CD4-positive, alpha-beta T cell treated with Interleukin-10 for 1 hour (primary cell): ENCODE measurements at places on chromosomes 11 and 22.

GRCh38 chr22:49274754-49275380 is 552.8 kb downstream of the BRD1 start:
- no peak for DNase-seq

GRCh38 chr11:36086366-36086765 is 142.5 kb downstream of the LDLRAD3 start:
- no peak for DNase-seq

DNA sequence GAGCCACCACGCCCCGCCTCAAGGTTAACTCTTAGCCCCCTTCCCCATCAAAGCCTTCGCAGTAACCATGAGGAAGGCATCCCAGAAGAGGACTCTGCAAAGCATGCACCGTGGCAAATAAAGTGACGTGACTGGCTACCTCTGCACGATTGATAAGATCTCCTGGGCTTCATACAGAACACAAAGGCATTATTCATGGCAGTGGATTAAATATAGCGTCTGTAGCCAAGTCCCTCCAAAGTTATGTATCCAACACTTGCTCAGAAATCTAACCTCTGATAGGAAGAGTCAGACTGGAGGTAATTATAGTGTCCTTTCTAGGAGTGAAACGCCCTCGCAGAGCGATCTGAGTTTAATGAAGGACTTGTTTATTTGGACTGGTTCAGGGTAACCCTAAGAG is 22.4 kb downstream of the CPT1A start:
- DNase-seq = no peak

- DNase-seq = no peak
Measured at GRCh38 chr11:81377418-81377817, 1356.2 kb downstream of the FAM181B start.

- no peak for DNase-seq
Measured at GRCh38 chr22:44758344-44758973, 6.1 kb downstream of the ARHGAP8 start.

DNA sequence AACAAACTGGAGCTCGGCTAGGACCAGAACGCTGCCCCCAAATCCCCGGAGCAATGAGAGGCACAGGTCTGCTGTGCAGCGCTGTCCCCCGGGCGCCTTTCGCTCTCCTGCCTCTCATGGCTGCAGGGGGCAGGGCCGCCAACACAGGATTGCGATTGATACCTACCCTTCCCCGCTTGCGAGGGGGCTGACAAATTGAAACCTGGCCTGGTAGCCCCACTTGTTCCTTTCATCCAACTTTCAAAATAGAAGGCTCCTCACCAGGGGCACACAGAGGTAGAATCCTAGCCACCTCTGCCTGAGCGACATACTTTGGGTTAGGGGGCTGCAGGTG is 642 bp upstream of the CASTOR1 start:
- DNase-seq = no peak

DNA sequence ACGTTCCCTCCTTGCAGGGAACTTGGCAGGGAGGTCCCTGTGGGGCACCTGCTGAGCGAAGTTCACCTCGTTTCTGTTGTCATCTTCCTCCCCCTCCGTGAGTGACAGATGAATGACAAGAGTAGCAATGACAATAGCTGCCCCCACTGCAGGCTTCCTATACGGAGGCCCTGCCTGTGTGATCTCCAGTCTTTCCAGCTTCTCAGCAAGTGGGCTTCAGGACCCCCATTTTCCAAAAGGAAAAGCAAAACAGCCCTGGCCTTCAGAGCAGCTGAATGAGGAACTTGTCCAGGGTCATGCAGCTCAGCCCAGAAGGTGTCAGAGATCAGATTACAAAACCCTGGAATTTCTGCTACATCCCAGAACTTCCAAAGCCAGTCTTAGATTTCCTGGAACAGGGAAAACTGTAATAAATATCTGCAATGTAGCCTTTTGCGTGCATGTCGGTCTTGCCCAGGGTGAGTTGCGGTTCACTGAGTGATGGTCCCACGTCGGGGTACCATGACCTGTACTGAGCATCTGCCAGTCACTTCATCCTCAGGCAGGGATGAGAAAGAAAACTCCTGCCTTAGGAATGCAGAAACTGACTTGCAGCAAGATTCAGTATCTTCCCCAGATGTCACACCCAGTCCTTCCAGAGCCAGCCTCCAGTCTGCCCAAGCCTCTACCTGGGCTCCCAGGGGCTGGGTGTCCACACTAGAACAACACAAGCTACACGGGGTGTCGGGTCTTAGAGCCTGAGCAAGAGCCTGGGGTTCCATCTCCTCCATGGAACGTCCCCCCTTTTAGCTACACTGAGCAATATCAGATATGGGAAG is 1457.0 kb downstream of the BRD1 start:
- no peak for DNase-seq
